ENCODE measurements at places on chromosomes 11 and 22. TPM values are rescaled to one million over a fixed set of nuclear protein-coding genes. Genes with fewer than 3 reads are reported as not detected.

Gene RRP7A
- 61.4 TPM for total RNA-seq

Gene CYP2D6
- 0.09 TPM for total RNA-seq

Gene SLC15A3
- 8.7 TPM for total RNA-seq

Gene RASGRP2
- 2.9 TPM for total RNA-seq

Gene DSCAML1
- under 0.01 TPM for total RNA-seq

Gene OR2AG1
- total RNA-seq, result not detected

Gene GAL3ST1
- total RNA-seq, result 0.17 TPM

Gene OR10W1
- total RNA-seq, result not detected

Gene SPI1
- not detected for total RNA-seq

Gene MS4A14
- total RNA-seq, result not detected

Gene NEU3
- total RNA-seq, result 7.0 TPM

Gene OR52N4
- not detected for total RNA-seq

Gene CEND1
- 0.17 TPM for total RNA-seq

Gene MS4A6E
- not detected for total RNA-seq

Gene ADAMTS8
- total RNA-seq, result not detected

Gene UVRAG
- total RNA-seq, result 75.3 TPM

Gene C11orf21
- not detected for total RNA-seq

Gene GDPD4
- total RNA-seq, result not detected

Gene HOATZ
- not detected for total RNA-seq

Gene DAGLA
- total RNA-seq, result 4.4 TPM

Gene UBQLN3
- total RNA-seq, result not detected

Gene C11orf65
- total RNA-seq, result 0.09 TPM

Gene NUDT8
- 10.7 TPM for total RNA-seq

Gene CABP2
- not detected for total RNA-seq

Gene LDHA
- total RNA-seq, result 549 TPM

Gene OPCML
- not detected for total RNA-seq

Gene MUC5AC
- not detected for total RNA-seq

Gene TNNI2
- not detected for total RNA-seq

Gene LAYN
- total RNA-seq, result 71.8 TPM

Gene APOA4
- not detected for total RNA-seq

Gene SLC35E4
- 40.7 TPM for total RNA-seq

Data from dermis blood vessel endothelial cell (primary cell).